ENCODE measurements at places on chromosomes 2 and 18.

DNA sequence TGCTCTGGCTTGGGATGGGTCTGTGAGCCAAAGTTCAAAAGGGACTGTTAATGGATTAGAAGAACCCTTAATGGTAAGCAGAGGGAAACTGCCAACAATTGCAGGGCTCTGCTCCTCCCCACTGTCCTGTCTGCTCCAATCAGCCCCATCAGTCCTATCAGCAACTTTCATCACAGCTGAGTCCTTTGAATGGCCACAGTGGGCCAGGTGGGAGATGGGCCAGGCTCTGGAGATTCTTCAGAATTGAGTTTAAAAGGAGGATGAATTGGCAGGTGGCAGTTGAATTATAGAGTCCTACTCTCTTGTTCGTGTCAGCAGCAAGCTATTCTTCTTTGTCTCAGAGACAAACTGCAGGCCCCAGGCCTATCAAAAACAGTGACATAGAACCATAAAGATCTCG is 573.9 kb downstream of the EPHA4 start:
- DNase-seq, result no peak

DNA sequence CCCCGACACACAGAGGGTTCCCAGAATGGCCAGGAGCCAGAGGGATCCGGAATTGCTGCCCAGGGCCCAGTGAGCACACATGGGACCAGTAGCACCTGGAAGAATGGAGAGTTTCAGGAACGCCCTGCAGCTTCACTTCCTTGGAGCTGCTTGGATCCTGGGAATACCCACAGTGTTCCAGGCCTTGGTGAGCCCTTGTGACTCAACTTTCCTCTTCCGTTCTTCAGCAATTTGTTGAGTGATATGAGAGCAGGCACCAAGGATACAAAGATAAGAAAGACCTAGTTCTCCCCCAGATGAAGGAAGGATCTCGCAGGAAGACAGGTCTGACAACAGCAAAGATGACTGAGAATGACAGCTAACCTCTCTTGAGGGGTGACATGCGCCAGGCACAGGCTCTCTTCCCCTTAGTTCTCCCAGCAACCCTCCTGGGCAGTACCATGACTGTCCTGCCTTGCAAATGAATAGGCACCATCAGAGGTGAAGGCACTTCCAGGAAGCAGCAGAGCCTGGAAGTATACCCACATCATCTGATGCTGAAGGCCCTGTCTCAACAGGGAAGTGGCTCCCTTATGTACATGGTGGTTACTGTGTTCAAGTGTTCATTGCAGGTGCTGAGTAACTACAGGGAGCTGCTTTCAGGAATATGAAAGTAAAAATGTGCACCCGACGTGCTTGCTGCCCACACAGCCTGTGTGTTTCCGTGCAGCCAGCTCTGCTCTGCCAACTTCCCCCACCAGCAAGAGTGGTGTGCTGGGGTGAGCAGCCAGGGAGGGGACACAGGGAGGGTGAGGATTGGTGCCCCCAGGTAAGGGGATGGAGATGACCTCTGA is 116.2 kb downstream of the STPG4 start:
- DNase-seq, result no peak

DNA sequence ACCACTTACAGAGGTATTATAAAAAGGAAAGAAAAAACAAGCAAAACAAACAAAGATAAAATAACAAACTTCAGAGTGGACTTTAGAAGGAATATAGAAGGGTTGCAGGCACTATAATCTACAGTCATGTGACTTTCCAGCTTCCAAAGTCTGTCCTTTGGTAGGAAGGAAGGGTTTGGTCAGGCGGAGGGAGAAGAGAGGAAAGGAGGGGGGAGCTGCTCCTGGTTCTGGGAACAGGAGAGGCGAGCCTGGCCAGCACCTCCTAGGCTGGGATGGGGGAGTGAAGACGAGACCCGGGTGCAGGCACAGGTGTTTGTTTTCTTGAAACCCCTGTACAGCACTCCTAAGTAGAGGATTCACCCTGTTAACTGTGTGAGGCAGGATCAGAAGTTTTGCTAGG is 53.8 kb upstream of the GATA6 start:
- DNase-seq, result no peak

DNA sequence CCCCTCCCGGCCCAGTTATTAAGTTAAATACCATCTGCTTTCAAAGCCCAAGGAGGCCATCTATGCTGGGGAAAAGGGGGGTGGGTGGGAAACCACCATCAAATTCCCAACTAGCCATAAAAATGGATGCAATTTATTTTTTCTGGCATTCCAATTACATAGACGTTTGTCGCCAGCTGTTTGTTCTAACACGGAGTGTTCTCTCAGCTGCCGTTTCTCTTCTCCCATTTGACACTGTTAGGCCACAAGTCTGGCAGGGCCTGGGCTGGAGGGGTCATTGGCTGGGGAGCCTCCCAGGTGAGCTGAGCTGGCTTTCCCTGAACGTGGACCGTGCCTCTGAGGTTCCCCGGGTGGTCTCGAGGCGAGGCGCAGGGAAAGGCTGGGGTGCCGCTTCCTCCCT is 16.6 kb downstream of the ATOH8 start:
- no peak for DNase-seq

- no peak for DNase-seq
These were observed 445.1 kb upstream of the TRIB2 start for GRCh38 chr2:12271589-12271984.

GRCh38 chr2:204727368-204727767 is 182.1 kb downstream of the PARD3B start:
- DNase-seq, result no peak

GRCh38 chr18:23669804-23670405 is 7.2 kb upstream of the ANKRD29 start:
- DNase-seq, result no peak

DNA sequence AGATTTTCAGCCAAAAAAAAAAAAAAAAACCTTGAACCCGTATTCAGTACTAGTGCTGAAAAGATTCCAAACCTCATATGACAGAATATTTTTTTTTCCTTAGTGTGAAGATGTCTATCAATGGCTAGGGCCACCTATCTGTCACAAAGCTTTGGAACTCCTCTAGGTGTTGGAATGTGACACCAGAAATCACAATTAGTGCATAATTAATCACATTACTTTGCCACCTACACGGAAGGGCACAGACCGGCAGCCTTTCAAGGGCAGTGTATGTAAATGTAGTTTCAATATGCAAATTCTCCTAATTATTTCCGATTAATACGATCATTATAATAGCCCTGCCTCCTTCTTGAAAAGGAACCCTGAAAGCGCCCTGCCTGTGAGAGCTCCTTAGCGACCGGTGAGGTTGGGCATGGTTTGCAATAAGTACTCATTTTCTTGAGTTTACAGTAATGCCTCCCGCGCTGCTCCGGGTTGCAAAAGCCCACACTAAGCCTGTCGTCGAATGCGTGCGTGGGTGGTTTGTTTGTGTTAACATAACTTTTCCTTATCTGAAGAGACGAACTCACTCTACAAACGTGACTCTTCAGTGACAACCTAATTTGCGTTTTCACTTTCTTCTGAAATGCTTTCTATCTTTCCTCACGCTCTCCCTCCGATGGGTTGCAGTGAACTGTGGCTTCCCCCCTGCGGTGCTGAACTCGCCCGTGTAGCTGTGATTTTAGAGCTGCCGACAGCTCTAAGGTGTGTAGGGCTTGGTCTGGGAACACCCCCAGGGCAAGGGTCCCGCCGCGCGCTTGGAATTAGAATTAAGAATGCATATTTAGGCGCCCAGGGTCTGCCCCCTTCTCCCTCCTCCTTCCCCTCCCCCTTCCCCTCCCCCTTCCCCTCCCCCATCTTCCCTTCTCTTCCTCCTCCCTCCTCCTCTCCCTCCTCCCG is 765 bp upstream of the ID2 start:
- peak; percentile 77 for DNase-seq

GRCh38 chr18:21741312-21741561 is 645 bp downstream of the MIB1 start:
- DNase-seq, result no peak

- no peak for DNase-seq
These were observed 1277.8 kb upstream of the ZEB2 start for GRCh38 chr2:145797692-145798091.

GRCh38 chr2:113198790-113199612 is 25.2 kb downstream of the PSD4 start:
- DNase-seq, result peak; percentile 85

- DNase-seq, result no peak
These were observed 523.4 kb upstream of the FANCL start for GRCh38 chr2:58764338-58765104.

DNA sequence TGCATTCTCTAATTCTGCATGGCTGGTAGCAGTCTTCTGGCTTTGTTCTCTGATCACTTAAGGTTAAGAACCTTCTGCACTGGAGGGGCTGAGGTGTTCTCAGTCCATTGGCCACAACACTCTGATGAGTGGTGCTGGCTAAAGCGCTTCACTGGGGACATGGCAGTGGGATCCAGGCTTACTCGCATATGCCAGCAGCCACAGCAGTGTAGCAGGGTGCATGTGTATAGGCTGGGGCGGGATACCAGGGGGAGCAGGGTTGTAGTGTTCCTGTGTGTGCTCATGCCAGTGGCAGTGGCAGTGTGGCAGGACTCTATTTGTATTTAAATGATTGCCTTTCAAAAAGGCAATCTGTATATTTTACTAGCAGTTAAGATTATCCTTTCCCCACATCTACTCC is 11.1 kb upstream of the TACR1 start:
- DNase-seq, result no peak

GRCh38 chr2:28906376-28906775 is 11.9 kb downstream of the WDR43 start:
- no peak for DNase-seq

GRCh38 chr2:12776521-12776961 is 59.8 kb downstream of the TRIB2 start:
- DNase-seq, result no peak

DNA sequence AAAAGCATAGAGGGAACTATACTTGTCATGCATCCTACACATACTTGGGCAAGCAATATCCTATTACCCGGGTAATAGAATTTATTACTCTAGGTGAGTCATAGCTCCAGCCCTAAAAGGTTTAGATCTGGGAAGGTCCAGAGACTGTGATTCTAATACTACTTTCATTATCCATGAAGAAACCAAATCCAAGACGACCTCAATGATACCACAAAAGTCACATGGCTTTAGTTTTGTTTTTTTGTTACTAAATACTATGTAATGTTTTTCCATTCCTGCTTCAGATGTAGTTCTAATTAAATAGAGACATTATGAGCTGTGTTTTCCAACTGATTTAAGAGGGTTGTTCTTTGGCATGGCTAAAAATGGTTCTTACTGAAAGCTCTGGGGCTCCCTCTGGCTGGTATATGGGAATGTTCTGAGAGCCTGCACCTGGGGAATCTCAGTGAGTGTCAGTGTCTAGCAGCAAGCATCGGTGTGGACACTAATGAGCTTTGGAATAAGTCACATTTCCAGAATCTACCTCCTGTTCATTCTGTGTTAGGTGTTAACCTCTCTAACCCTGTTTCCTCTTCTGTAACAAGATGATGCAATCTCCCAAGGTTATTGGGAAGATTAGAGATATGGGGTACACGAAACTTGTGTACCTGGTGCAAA is 20.5 kb upstream of the IL1RL2 start:
- no peak for DNase-seq

- no peak for DNase-seq
These were observed 3.6 kb downstream of the IGFBP2 start for GRCh38 chr2:216636551-216637450.

DNA sequence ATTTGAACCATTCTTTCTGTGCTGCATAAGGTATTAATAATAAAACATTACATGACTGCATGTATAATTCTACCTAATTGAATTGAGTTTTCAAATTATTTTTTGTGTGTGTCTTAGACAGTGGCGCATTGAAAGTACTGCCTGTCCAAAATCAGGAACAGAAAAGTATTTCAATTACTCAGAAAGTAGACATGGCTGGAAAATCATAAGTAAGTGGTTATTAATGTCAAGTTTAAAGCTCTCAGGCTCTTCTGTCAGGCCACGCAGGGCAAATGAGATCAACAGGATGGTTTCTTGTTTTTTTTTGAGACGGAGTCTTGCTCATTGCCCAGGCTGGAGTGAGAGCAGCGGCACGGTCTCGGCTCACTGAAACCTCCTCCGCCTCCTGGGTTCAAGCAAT is 32.4 kb upstream of the DARS1 start:
- no peak for DNase-seq

DNA sequence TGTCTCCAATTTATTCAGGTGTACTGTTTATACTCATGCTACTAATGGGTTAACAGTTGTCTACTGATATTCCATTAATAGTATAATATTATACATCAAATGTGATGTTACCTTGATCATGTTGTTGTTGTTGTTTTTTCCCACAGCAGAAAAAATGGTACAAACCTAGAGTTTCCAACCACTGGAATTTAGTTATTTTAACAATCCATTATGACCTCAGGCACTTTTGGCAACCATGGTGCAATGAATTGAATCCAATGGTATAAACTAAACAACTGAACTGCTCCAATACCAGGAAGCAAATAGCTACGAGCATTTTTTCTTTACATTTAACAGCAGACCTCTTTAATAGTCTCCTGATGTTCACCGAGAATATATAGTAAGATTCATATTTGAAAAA is 31.0 kb upstream of the C2orf66 start:
- no peak for DNase-seq

DNA sequence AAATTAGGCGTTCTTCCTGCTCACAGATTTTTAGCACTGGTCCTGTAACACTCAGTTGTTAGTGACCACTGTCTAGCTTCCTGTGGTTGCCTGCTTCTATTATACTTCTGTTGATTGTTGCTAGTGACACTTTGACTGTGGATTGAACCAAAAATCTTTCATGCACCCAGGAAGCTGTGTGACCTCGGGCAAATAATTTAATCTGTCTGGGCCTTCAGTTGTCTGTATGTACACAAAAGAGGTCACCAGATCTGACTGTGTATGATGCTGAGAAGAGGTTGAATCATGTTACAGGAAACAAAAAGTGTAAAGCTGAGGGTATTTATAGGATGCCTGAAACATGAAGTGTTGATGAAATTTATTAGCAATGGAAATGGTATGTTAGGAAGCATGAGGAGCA is 12.7 kb downstream of the ICOS start:
- DNase-seq, result no peak

DNA sequence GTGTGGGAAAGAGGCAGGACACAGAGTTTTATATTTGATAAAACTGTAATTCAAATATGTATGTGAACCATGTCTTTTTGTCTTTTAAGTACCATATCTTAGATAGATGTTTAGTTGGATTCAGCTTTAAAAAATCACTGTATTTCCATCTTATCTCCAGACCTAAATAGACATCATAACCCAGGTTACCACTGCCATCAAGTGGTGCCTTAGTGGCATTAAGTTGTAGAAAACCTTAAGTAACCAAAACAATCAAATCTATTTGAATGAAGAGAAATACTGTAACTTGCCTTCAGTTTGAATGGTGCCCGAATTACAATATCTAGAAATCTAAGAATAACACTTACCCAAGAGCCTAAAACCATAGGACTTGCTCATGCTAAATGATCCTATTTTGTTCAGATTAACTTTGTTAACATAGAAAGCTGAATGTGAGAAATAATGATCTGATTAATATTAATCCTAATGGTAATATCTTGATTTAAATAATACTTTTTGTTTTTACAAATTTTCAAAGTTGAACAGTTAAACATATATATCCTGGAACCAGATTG is 92.5 kb upstream of the MAP2 start:
- peak; percentile 23 for DNase-seq

Data from RPMI8226 (cell line).